Activated effector memory CD4-positive, alpha-beta T cell treated with anti-CD3 and anti-CD28 coated beads, Interleukin-2, amount 50 U/mL, for 16 hours (primary cell): ENCODE measurements at places on chromosomes 7 and 10.

DNA sequence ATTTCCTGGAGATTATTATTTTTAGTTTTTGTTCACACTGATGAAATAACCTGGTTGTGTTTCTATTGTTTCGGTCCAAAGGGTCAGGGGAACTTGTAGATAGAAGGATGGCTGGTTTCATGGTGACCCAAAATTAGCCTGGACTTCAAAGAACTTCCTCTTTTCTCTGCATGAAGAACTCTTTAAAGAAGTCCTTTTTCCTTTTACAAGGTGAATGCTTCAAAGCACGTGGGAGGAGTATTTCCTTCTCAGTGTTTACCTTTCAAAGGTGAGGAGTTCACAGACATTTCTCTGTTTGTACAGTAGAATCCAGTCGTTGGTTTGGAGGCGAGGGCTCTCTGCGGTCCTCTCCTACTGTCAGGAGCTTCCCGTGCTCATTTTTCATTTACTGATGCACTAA lies 561.7 kb downstream of the GATA3 start:
- no peak for DNase-seq

DNA sequence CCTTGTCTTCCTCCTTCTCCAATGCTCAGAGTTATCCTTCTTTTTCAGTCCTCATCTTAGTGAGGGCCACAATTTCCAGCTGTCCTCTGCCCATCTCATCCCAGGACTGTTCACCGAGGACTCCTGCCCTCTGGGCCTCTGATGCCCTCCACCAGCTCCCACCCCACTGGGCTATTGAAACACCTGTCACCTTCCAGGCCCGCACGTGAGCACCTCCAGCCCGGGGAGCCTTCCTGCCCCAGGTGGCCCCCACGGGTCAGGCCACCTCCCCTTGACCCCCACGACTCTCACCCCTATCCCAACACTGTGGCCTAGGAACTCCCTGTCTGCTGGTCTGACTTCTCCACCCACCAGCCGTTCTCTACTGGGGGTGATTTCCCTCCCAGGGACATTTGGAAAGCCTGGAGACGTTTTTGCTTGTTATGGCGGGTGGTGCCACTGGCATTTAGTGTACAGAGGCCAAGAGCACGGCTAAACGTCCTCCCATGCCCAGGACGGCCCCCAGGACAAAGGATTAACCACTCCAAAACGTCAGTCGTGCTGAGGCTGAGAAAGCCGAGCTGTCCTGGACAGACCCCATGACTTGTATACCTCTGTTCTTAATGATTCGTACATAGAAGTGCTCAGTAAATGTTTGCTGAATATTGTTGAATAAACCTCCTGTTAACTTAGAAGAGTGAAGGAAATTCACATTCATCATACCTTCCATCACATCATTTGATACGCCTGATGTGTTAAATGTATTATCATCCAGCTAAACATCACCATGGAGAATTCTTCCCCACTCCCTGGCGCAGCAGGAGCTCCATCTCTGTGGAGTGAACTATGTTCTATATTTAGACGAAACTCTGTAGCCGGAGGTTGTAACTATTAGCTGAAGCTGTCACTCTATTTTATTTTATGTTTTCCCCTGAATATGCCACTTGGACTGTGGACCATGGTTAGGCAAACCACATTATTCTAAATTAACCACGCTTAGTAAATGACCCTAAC lies 270.1 kb upstream of the SHH start:
- DNase-seq: no peak

DNA sequence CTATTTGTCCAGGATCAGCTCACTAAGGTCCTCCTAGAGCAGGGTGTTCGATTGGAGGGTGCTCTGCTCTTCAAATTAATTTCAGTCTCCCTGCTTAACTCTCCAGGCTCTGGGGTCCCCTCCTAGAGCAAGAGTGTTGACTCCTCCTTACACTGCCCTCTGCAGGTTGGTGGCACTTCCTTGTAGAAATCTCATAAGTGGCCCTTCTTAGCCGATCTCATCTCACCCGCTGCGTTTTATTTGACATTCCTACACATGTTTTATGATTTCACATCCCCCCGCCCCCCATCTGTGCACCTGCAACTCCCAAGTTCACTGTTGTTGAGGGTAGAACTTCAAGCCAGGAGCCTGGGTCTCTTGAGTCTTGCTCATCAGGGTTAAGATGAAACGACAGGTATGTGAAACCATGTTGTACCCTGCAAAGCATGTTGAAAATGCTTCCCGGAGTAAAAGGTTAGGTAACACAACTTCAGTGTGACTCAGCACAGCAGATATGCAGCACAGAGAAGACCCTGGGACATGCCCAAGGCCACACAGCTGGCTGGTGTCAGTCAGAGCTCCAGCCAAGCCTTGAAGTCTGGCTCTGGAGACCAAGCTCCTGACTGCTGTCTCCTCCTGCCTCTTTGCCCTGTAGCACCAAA lies 171.2 kb downstream of the PRKAG2 start:
- no peak for DNase-seq

DNA sequence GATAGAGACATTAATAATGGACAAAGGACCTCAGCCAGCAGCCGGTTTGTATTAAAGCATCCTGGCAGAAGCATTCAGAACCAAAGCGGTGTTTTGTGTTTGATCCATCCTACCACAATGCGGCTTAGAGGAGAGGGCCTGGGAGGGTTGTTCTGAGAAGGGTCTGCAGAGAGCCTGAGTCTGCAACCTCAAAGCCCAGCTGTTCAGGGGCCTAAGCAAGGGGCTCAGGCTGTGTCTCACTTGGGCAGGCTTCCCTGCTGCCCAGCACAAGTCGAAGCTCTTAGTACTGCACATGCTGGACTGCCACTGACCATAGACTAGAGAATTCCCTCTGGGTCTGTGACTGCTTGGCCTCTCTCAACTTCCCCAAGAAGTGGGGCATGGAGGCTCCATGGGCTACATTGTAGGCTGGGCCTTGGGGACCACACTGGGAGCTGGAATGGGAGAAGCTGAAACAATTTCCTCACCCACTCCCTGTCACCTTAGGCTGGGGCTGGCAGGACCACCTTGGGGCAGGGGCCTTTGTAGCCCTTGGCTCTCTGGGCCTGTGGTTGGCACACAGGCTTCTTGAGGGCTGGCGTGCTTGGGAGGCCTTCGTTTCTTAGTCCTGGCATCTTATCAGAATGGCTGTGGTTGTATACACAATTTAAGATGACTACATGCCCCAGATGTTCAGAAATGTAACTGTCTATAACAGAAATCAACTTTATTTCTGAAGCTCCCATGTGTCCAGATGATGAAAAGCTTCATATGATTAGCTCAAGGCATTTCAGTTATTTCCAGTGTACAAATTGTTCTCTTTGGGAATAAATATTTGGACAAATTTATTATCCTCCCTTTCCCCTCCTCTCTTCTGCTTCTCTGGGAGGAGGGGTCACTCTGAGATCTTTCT lies 44.5 kb downstream of the LRRC18 start:
- DNase-seq: no peak
